ENCODE measurements at places on chromosomes 5 and 9. TPM values are rescaled to one million over a fixed set of nuclear protein-coding genes. Genes with fewer than 3 reads are reported as not detected.

GPR151 gene
- total RNA-seq, result not detected

ALDH1B1 gene
- 44.0 TPM for total RNA-seq

RNF183 gene
- 0.09 TPM for total RNA-seq

GRIN1 gene
- not detected for total RNA-seq

SH3RF2 gene
- total RNA-seq, result 2.4 TPM

FOXD4L5 gene
- total RNA-seq, result 0.19 TPM

UGT3A2 gene
- 10.8 TPM for total RNA-seq

SH3TC2 gene
- 0.69 TPM for total RNA-seq

ACSL6 gene
- not detected for total RNA-seq

QRFP gene
- not detected for total RNA-seq

PHYHD1 gene
- total RNA-seq, result 19.0 TPM

NDOR1 gene
- total RNA-seq, result 5.1 TPM

RGS7BP gene
- 1.4 TPM for total RNA-seq

DNA sequence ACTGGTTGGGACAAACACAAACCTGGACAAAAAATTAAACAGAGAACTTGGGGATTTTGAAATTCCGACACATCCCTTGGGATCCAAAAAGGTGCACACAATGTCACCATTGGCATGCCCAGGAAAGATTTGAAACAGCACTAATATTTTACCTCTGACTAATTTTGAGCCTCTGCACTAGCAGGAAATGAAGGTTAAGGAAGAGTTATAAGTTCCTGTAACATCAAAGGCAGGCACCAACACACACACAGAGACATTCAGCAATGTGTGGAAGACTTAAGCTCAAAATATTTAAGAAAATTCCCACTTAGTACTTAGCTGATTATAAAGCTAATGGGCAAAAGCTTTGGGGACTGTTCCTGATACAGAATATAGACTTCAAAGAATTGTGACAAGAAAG, 247.0 kb downstream of the CDH9 start:
- H3K4me3 ChIP-seq, result no peak overlapping the region
- no peaks in the 10 kb centered on the region for H3K36me3 ChIP-seq
- no peaks in the 10 kb centered on the region for H3K27me3 ChIP-seq
- H3K4me1 ChIP-seq, result no peaks in the 10 kb centered on the region

GRCh38 chr5:115246361-115246991, 16.2 kb downstream of the PGGT1B start:
- peak; percentile 54 for DNase-seq
- H3K36me3 ChIP-seq, result no peaks in the 10 kb centered on the region
- H3K4me1 ChIP-seq, result no peaks in the 10 kb centered on the region
- H3K27ac ChIP-seq, result no peak overlapping the region
- H3K4me3 ChIP-seq, result no peak overlapping the region
- H3K27me3 ChIP-seq, result no peaks in the 10 kb centered on the region

GRCh38 chr5:119347991-119348390, 7.8 kb upstream of the TNFAIP8 start:
- no peak overlapping the region for H3K4me3 ChIP-seq
- peaks cover 22% of the 10 kb centered on the region for H3K4me1 ChIP-seq
- H3K36me3 ChIP-seq, result no peaks in the 10 kb centered on the region
- no peaks in the 10 kb centered on the region for H3K27me3 ChIP-seq
- DNase-seq, result no peak

GRCh38 chr5:41334758-41335157, 121.4 kb upstream of the C6 start:
- DNase-seq, result peak; percentile 44
- peaks cover 19% of the 10 kb centered on the region for H3K4me1 ChIP-seq
- no peak overlapping the region for H3K27ac ChIP-seq
- H3K4me3 ChIP-seq, result no peak overlapping the region

- H3K4me1 ChIP-seq, result no peaks in the 10 kb centered on the region
- no peaks in the 10 kb centered on the region for H3K36me3 ChIP-seq
- H3K27ac ChIP-seq, result no peak overlapping the region
- H3K4me3 ChIP-seq, result no peak overlapping the region
Observed at GRCh38 chr9:95327239-95327865, 9.8 kb upstream of the FANCC start.

GRCh38 chr5:120463006-120463680, 957 bp upstream of the PRR16 start:
- H3K4me1 ChIP-seq, result peaks cover 29% of the 10 kb centered on the region
- peaks cover 54% of the 10 kb centered on the region for H3K27me3 ChIP-seq
- no peaks in the 10 kb centered on the region for H3K36me3 ChIP-seq
- peak; percentile 45 for DNase-seq
- H3K27ac ChIP-seq, result no peak overlapping the region
- H3K4me3 ChIP-seq, result peak overlapping the region; percentile 68

DNA sequence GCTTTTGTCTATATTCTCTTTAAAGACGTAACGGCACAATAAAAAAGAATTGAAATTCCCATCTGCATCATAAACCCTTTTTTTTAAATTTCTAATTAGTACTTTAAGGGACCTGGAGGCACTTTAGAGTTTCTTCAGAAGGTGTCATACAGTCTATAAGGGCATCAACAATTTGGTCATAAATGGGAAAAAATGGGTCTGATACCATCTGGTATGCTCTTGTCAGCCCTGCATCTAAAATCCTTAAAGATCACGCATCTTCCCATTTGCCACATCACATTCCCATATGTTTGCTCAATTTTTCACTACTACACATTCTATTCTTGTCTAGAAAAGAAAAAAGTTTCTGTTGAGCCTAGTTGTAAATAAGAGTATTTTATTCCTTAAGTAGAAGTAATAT, 53.8 kb downstream of the COX7C start:
- H3K4me3 ChIP-seq, result no peak overlapping the region
- no peak overlapping the region for H3K27ac ChIP-seq
- H3K27me3 ChIP-seq, result no peaks in the 10 kb centered on the region
- no peak for DNase-seq
- no peaks in the 10 kb centered on the region for H3K4me1 ChIP-seq
- no peaks in the 10 kb centered on the region for H3K36me3 ChIP-seq

DNA sequence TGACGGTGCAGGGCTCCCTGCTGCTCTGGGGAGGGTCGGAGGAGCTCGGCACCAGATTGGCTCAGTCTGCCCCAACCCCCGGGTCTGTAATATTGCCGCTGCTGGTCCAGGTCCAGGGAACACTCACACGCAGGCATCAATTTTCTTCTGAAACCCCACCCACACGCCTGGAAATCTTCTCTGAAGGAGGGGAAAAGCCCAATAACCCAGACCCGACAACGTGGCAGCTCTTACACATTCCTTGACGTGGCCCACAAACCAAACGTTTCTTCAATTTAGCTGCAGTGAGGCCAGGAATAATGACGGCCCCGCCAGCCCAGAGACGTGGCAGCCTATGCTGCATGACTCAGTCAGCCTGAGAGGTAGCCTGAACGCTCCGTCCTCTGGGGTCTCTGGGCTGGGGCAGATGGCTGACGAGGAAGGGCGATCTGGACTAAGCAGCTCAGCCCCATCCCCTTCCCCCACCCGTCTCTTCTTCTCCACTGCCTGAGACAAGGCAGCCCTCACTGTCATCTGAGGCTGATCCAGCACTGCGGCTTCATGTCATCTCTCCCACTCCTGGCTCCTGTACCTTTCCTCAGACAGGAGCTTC, 9.9 kb upstream of the SPARC start:
- no peaks in the 10 kb centered on the region for H3K27me3 ChIP-seq
- no peak overlapping the region for H3K4me3 ChIP-seq
- H3K4me1 ChIP-seq, result peaks cover 14% of the 10 kb centered on the region
- H3K36me3 ChIP-seq, result no peaks in the 10 kb centered on the region

DNA sequence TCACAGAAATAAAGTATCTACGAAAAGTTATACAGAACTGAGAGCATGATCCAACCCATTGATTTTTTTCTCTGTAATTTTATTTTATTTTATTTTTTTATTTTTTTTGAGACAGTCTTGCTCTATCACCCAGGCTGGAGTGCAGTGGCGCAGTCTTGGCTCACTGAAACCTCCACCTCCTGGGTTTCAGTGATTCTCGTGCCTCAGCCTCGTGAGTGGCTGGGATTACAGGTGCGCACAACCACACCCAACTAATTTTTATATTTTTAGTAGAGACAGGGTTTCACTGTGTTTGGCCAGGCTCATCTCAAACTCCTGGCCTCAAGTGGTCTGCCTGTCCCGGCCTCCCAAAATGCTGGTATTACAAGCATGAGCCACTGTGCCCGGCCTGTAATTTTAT, 107.3 kb downstream of the VPS13A start:
- H3K27ac ChIP-seq, result no peak overlapping the region
- DNase-seq, result no peak
- no peaks in the 10 kb centered on the region for H3K4me1 ChIP-seq
- peaks cover 24% of the 10 kb centered on the region for H3K36me3 ChIP-seq

GRCh38 chr5:61162832-61163567, 732 bp upstream of the SMIM15 start:
- peak; percentile 15 for DNase-seq
- peaks cover 12% of the 10 kb centered on the region for H3K36me3 ChIP-seq
- H3K4me1 ChIP-seq, result peaks cover 18% of the 10 kb centered on the region
- H3K4me3 ChIP-seq, result peak overlapping the region; percentile 77
- H3K27ac ChIP-seq, result no peak overlapping the region

DNA sequence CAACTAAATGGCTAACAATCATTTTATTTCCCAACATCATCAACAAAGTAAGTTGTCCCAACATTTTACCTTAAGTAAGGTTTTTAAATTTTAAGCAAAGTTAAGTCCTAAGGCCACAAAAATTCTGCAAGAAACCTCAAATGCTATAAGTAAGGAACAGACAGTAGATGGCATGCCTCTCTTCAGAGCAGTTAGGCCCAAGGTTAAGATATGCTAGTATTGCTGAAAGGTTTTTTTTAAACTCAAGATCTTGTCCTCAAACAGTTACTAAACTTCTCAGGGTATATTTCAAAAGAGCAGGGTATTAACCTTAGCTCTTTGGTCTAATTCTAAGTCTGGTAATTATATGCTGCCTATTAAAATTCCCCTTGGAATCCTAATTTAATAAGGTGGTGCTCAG, 35.1 kb downstream of the PJA2 start:
- DNase-seq, result no peak
- H3K4me1 ChIP-seq, result no peaks in the 10 kb centered on the region
- H3K27me3 ChIP-seq, result no peaks in the 10 kb centered on the region

- peaks cover 34% of the 10 kb centered on the region for H3K36me3 ChIP-seq
- no peaks in the 10 kb centered on the region for H3K27me3 ChIP-seq
- H3K27ac ChIP-seq, result peak overlapping the region; percentile 32
- peaks cover 17% of the 10 kb centered on the region for H3K4me1 ChIP-seq
- DNase-seq, result no peak
Observed at GRCh38 chr9:112496074-112496722, 9.6 kb downstream of the KIAA1958 start.

- no peaks in the 10 kb centered on the region for H3K27me3 ChIP-seq
- no peak overlapping the region for H3K4me3 ChIP-seq
- H3K36me3 ChIP-seq, result no peaks in the 10 kb centered on the region
Observed at GRCh38 chr5:178182158-178182876, 4.9 kb downstream of the GMCL2 start.

DNA sequence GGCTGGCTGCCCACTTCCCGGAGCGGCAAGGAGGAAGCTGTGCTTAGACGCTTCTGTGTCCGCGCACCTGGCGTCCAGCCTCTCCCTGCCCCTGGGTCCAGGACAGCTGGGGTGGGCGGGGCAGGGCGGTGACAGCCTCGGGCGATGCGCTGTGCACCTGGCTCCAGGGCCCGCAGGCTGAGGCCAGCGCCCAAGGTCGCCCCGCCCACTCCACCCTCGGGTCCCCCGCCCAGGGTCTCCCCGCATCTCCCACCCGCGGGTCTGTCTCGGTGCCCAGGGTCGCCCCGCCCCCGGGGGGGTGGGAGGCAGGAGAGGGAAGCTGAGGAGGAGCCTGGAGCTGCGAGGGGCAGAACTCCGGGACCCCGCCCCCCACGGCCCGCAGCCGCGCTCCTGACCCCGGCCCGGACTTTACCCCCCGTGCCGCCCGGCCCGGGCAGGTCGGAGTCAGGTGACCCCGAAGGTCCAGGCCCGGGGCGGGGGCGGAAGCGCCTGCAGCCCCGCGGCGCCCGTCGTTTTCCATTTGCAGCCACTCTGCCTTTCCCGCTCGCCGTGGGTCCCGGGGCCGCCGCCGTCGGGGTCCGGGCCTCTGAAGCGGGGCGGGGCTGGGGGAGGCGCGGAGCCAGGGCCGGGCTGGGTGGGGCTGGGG, at the start of gene ENTPD8:
ENTPD8 (minus strand) TSS at position 69 of the 646 bp plus-strand sequence. CDS start 3,072 bp downstream, outside the sequence.
- H3K36me3 ChIP-seq, result no peaks in the 10 kb centered on the region
- H3K4me3 ChIP-seq, result peak within 1 kb of the TSS; percentile 60
- no peaks in the 10 kb centered on the region for H3K4me1 ChIP-seq
- DNase-seq, result peak; percentile 87

DNA sequence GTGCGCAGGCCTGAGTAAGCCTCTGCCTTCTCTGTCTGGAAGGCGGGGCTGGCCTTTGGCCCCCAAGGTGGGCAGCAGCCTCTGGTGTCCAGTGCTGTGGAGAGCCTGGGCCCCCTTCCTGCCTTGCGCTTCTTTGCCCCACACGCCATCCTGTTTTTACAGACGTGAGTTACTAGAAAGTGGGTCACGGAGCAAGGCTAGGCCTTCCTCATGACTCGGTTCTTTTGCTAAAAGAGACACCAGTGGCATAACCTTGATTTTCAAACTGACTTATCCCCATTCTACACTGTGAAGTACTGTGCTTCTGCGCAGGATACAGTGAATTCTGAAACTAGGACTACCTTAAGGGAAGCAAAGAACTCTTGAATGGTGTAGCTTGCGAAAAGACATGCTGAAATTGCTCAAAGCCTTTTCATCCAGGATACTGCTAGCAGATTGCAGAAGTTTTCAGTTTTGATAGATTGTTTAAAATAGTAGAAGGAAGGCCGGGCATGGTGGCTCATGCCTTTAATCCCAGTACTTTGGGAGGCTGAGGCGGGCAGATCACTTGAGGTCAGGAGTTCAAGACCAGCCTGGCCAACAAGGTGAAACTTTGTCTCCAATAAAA, 7.2 kb downstream of the ROPN1L start:
- no peak overlapping the region for H3K27ac ChIP-seq
- no peak overlapping the region for H3K4me3 ChIP-seq
- peaks cover 4% of the 10 kb centered on the region for H3K27me3 ChIP-seq
- DNase-seq, result no peak

DNA sequence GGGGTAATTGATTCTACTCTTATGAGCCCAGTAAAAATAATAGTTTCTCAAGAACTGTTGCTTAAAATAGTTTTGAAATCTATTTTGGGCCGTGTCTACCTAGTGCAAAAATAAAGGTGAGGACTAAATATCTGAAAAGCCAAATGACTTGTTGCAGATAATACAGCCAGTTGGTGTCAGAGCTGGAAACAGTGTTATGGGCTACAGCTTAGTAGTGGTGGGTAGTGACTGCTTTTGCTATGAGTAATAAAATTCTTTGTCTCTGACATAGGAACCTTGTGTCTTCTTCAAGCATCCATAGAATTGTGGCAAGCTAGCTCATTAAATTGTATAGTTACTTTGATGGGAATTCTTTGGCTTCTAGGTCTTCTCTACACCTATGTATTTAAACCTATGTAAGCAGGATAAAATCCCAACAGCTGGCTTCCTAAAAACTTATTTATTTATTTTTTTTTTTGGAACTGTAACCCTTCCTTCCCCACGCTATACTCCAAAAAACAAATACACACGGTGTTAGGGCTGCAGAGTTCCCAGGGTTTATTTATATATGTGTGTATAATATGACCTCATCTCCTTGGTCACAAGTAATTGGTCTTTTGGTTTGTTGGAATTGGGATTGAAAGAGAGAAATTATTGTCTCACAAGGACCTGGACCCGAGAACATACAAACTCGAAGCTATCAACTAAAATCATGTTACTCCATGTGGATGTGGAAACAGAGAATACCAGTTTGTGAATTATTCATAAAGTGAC, 138.0 kb downstream of the NUDT12 start:
- no peak overlapping the region for H3K27ac ChIP-seq
- no peak overlapping the region for H3K4me3 ChIP-seq
- no peaks in the 10 kb centered on the region for H3K27me3 ChIP-seq
- no peaks in the 10 kb centered on the region for H3K36me3 ChIP-seq

- H3K4me1 ChIP-seq, result peaks cover 9% of the 10 kb centered on the region
- no peaks in the 10 kb centered on the region for H3K36me3 ChIP-seq
- no peaks in the 10 kb centered on the region for H3K27me3 ChIP-seq
- DNase-seq, result no peak
Observed at GRCh38 chr5:59547731-59548130, 345.8 kb downstream of the PDE4D start.

GRCh38 chr9:11805969-11806368, 887.2 kb upstream of the TYRP1 start:
- no peak overlapping the region for H3K4me3 ChIP-seq
- H3K36me3 ChIP-seq, result no peaks in the 10 kb centered on the region
